ENCODE measurements at places on chromosomes 7 and 10.

DNA sequence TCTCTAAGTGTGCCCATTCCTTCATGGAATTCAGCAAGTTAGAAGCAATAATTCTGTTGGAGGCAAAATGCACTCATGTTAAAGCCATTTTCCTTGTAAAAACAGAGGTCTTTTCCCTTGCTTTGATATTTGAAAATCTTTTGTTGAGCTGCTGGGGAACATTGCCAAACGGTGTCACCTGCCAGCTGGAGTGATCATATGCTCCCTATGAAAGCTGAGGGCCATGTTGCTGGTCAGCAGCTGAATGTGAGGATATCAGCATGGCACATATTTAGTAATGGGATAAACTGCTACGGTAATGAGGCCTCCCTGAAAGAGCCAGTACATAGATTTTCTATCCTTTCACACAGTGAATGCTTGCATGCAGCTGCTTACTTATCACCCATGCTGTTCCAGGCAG is 224.3 kb downstream of the THSD7A start:
- no peak for DNase-seq

DNA sequence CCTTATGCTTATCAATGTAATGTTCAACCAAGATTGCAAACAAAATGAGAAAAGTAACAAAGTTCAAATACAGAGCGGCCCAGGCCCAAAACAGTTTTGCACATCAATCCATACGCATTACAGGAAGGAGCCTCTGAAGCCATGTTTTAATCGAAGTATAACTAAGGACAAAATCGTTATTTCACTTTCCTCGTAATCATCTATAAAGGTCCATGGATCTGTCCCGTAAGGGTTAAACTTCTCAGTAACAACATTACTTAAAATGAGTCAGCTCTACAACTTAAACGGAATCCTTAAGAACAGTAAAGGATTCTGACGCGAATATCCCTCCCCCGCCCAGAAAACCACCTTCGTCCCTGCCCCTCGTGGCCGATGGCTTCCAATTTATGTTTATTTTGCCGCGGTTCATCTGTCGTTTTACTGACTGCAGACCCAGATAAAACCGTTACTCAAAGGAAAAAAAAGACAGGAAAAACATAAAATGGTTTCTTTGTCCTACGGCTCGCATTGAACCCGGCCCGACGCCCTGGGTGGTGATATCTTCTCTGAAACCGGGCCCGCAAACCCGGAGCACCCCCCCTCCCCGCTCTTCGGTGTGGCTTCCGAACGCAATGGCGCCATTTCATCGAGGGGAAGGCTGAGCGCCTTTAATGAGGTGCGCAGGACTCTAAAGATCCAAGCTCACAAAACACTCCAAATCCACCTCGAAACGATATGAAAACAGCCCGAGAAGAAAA is 1.1 kb downstream of the HNRNPA2B1 start:
- no peak for DNase-seq

DNA sequence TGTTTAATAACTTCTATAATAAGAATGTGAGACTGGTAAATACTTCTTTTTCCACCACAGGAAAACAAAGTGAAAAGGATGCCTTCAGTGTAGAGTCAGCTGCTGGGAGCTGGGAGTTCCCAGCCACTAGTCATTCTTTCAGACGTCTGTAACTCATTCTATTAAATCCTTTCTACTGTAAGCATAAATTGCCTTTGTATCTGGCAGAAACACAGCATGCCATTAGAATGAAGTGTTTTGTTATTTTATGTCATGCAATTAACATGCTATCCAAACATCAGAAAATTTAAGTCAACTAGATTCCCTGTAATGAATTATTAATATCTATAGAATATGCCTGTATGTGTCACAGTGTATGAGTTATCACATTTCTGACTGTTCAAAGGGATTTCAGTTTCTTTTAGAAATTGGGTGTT is 14.3 kb downstream of the BPGM start:
- no peak for DNase-seq

GRCh38 chr10:71965623-71966022 is 1.4 kb downstream of the CHST3 start:
- no peak for DNase-seq

- no peak for DNase-seq
Observed at GRCh38 chr10:131732631-131733127, 168.1 kb upstream of the PPP2R2D start.

DNA sequence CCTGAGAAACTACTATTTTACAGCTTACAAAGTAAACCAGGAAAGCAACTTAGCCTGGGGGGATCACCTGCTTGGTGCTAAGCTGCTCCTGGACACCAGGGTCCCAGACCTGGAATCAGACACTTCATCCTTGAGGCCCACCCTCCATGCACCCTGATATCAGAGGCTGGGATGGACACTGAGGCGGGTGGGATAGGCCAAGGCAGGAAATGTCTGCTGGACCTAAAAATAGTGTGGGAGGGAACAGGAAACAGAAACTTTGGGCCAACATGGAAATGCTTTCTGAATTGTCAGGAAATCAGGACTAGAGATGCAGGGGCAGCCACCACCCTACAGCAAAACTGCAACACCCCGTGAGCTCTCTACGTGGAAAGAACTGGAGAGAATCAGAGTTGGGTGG is 101.5 kb upstream of the PODXL start:
- no peak for DNase-seq

DNA sequence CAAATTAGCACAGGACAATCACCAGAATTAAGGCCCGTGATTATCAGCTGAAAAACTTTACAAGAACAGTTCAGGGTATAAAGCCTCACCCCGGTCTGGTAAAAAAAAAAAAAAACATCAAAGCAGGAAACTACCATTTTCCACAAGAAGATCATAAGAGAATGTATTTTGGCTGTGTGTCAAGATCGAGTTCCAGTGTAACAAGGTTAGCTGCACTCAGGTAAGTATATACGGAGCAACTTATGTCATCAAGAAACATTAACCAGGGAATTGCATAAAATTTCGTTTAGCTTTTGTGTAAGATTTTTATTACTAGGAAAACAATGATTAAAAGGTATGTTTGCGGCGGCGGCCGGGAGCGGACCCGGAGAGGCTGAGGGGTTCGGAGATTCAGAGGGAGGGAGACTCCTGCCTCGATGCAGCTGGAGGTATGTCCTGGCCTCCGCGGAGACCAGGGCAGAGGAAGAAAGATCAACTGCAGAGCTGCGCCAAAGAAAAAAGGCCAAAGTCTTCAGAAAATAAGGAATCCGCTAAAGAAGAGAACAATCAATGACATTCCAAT is 533.8 kb upstream of the CNTNAP2 start:
- DNase-seq, result no peak

- DNase-seq, result no peak
Observed at GRCh38 chr7:6317797-6318438, 45.5 kb upstream of the CYTH3 start.

- DNase-seq, result no peak
Observed at GRCh38 chr10:104485632-104486031, 132.0 kb downstream of the CFAP58 start.

- no peak for DNase-seq
Observed at GRCh38 chr7:38273286-38273995, at the start of gene TARP. Gene TARP, minus strand, starts transcription at chr7:38273636.

DNA sequence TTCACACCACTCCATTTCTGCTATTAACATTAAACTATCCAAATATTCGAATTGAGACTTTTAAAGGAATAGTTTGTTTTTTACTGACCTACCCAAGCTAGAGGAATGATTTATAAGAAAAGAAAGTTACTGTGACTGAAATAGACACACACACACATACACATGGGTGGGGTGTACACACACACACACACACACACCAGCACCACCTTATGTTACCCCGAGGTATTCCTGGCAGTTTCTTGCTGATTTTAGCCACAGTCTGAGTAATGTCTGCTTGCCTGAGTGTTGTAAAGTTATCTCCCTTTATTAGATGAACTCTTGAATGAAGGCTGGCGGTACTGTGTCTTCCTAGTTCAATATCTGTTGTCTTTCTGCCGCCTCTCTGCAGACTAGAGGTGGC is 91.3 kb upstream of the PRKG1 start:
- DNase-seq, result no peak

GRCh38 chr7:1124164-1124563 is 35.8 kb downstream of the ZFAND2A start:
- DNase-seq, result no peak

- DNase-seq, result no peak
Observed at GRCh38 chr10:90437452-90437851, 420.4 kb downstream of the HTR7 start.

- no peak for DNase-seq
Observed at GRCh38 chr10:58094985-58095718, 172.5 kb downstream of the IPMK start.

DNA sequence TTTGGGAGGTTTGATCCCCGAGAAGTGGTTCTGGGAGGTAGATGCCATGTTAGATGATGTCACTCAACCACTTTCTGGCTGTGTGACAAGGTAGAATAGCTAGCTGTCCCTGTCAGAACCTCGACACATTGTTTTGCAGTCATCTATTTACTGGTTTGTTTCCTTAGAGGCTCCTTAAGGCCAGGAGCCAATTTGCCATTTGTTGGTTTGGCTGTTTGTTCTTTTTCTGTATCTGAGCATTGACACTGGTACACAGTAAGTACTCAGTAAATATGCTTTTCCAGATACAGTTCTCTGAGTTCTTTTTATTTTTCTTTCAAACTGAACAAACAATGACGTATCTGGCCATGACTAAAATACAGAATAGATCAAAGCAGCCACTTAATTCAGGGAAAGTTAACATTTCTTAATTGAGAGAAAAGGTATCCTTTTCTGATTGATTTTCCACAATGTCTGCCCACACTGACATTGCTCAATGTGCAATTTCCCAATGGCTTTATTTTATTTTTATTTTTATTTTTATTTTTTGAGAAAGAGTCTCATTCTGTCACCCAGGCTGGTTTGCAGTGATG is 121.6 kb downstream of the SPAG6 start:
- DNase-seq, result no peak

GRCh38 chr10:63388421-63389031 is 77.3 kb downstream of the JMJD1C start:
- peak; percentile 23 for DNase-seq

- DNase-seq, result no peak
Observed at GRCh38 chr7:50766106-50766848, 16.4 kb downstream of the GRB10 start.

DNA sequence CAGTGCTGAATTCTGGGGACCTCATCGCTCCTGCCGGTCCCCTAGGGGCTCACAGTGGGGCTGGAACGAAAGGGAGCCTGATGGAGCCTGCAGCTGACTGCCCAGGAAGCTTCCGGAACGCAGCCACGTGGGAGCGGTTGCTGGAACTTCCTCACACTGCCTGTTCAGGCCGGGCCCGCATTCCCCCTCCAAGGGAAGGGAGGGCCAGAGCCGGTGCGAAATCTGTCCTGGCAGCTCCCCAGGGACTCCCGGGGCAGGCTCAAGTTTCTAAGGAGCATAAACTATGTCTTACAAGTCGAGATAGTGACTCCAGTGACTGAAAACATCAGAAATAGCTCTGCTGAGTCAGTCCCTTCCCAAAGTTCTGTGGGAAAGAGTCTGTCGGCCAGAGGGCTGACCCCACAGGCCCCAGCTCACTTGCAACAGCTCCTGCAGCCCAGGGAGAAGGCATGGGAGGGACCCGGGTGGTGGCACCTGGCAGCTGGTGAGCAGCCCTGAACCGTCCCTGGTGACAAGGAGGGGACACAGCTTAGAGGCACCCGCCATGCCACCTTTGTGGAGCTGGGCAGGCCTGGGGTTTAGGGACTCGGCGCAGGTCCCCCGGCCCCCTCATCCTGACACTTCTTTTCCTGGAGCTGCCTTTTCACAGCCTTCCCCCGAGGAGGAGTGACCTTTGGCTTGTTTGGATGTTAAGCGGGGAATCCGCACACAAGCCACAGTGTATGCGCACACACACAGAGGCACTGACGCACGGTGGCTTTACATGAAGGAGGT is 47.6 kb downstream of the PDGFA start:
- DNase-seq, result no peak

DNA sequence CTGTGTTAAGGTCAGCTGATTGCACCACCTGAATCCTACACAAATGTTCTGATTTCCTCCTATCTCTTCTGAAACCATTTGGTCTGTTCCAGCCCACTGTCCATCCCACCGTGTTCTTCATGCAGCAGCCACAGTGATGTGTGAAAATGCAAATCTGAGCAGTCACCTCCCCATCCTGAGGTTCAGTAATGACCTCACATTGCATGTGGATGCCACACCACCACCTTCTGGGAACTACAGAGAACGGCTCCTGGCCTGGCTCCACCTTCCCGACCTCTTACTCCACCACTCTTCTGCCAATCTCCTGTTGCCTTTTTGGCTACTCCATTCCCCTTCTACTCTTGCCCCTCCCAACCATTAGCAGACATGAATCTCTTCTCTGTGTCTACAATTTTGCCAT is 244.4 kb downstream of the TNS3 start:
- DNase-seq, result no peak

GRCh38 chr10:105855791-105856190 is 1214.7 kb downstream of the SORCS3 start:
- no peak for DNase-seq

- no peak for DNase-seq
Observed at GRCh38 chr7:44540592-44541027, 520 bp downstream of the NPC1L1 start.

DNA sequence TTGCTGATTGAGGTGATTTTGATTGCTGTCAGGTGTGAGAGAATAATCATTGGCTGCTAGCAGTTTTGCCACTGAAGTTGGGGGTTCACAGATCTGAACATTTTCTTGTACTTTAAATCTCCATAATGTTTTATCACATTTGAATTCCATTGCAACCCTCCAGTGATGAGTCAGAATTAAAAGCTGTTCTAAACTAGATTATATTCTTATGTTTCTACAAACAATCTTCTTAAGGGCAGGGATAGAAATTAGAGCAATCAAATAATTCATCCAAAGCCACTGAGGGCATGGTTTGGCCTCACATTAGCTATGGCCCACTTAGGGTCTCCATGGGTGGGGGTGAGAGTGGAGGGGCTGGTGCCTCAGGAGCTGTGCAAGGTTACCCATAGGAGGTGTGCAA is 53.0 kb upstream of the RPA3 start:
- DNase-seq, result no peak

GRCh38 chr7:13538669-13539068 is 450.8 kb downstream of the ETV1 start:
- no peak for DNase-seq

GRCh38 chr10:69434926-69435325 is 16.3 kb upstream of the TSPAN15 start:
- DNase-seq, result no peak

DNA sequence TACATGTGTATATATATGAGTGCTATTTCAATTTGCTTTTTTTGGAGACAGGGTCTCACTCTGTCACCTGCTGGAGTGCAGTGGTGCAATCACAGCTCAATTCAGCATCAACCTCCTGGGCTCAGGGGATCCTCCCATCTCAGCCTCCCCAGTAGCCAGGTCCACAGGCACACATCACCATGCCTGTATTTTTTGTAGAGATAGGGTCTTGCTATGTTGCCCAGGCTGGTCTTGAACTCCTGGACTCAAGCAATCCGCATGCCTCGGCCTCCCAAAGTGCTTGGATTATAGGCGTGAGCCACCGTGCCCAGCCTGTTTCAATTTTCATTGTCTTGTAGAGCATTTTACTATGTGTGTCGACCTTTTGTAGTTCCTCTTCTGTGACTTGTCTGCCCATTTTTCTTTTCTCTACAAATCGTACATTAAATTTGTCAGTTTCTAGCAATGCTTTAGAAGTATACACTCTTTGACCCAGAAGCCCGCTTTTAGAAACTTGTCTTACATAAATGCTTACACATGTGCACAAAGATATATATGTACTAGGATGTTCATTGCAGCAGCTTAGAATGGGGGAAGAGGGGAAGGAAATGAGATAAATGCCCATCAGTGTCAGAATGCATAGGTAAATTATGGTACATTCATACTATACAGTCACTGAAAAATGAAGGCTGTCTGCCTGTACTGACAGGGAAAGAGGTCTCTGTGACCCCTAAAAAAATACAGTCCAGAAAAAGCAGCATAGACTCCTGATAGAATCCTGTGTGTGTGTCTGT is 12.2 kb upstream of the RFC2 start:
- no peak for DNase-seq

- no peak for DNase-seq
Observed at GRCh38 chr10:86758189-86759072, 2.0 kb downstream of the BMPR1A start.

Data from GF-D8 (cell line).